ENCODE measurements at places on chromosomes 4 and X.

DNA sequence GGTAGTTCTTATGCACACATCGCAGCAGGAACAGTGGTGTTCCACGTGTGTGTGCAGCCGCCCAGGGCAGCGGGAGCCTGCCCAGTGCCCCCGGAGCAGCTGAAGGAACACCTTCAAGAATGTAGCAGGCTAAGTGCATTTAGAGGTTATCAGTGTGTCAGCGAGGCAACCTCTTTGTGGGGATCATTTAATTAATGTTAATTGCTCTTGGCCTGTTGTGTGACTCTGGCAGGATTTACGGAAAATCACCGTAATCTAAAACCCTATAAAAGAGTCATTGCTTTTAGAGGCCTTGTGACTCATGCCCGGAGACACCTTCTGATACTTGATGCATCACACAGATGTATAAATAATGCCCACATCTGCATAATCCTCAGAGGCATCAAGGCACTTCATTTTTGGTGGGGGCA lies 47.3 kb upstream of the GATB start:
- no peak for DNase-seq

DNA sequence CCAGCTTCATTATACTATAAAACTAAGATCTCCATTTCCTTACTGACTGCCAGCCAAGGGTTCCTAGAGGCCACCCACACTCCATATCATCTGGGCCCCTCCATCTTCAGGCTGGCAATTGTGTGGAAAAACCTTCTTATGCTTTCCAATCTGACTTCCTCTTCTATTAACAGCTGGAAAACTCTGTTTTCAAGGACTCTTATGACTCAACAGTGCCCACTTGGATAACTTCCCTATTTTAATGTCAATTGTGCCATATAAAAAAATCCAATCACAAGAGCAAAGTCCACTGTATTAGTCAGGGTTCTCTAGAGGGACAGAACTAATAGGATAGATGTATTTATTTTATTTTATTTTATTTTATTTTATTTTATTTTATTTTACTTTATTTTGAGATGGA lies 41.0 kb upstream of the CPEB2 start:
- no peak for DNase-seq

DNA sequence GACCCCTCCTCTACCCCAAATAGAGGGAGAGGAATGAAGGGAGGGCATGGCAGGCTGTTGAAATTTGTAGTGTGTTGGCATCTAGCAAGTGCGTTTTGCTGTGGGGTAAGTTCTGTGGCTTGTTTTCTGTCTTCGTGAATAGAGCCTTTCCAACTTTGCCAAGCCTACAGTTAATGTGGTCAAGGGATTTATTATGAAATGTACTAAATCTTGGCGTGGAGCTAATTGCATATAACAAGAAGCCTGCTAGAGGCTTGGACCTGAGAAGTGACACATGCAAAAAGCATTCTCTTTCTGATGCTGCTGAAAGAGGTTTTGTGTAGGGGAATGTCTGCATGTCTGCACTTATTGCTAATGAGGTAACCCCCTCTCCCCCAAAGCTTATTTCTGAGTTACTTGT lies 132.2 kb downstream of the BMPR1B start:
- no peak for DNase-seq

- no peak for DNase-seq
Observed at GRCh38 chrX:110228453-110228852, 89.4 kb downstream of the AMMECR1 start.

- DNase-seq, result no peak
Observed at GRCh38 chr4:149911354-149911753, 95.7 kb upstream of the IQCM start.

GRCh38 chrX:55794405-55794804 lies 76.9 kb downstream of the RRAGB start:
- no peak for DNase-seq

DNA sequence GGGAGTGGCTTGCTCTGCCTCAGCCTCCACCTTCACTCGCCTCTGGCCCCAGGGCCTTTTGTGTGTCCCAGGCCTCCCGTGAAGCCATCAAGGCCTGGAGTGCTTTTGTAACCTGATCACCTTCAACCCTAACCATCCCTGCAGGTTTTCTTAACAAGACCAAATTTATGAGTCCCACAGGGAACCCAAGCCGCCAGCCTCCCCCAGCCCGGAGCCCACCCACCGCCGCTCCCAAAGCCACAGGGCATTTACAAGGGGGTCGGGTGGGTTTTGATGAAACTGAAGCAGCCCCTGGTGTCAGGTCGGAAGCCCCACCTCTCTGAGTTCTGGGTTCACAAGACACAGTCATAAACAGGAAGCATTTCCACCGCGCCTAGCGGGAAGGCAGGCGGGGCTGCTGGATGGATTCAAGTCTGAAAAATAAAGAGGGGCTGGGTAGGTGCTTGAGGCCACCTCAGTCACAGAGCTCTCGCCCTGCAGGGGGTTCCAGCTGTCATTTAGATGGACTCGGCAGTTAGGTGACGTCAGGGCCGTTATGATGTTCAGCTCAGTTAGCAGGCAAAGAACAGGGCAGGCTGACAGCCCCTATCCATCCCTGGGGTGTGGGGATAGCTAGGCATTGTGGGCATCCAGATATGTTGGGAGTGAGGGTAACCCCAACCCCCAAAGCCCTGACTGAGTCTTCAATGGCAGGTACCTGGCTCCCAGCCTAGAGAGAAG lies 128.5 kb downstream of the BCOR start:
- DNase-seq, result no peak

DNA sequence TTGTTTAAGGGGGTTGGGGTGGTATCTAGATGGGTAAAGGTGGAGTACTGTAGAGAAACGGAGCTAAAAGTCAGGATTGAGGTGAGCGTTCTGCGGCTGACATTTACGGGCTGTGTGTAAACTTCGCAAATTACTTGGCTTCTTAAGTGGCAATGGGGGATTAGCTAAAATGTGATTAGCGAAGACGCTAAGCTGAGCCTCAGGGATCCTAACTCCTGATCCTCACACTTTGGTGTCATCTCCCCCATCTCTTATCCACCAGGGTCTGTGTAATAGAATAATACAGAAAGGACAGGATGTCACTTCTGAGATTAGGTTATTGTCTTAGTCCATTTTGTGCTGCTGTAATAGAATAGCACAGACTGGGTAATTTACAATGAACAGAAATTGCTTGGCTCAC lies 10.6 kb upstream of the FAT1 start:
- no peak for DNase-seq

DNA sequence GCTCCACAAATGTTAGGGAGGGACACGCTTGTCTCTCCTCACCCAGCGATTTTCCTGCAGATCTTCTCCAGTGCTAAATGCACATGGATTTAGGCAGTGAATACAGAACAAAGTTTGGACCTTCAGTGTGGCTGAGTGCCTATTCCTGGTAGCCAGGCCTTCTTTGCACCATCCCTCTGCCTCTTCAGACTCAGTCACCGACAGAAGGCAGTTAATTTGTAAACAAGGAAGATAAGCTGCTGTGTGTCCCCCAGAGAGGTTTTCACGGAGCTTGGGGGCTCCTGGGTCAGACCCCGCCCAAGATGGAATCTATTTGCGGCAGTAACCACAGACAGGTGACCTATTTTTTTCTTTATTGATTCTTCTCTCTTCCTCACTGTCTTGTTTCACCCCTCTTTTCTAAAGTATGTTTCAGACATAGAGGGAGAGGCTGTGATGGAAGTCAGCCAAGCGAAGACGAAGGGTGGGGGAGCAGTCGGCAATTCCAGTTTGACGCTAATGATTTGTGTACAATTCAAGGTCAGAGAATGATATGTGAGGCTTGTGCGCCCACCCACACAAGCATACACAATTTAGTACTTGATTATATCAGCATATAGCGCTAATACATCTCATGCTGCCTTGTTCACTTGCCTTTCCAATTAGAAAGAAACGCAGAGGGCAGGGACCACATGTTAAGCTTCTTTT lies 200.8 kb downstream of the MGST2 start:
- no peak for DNase-seq

DNA sequence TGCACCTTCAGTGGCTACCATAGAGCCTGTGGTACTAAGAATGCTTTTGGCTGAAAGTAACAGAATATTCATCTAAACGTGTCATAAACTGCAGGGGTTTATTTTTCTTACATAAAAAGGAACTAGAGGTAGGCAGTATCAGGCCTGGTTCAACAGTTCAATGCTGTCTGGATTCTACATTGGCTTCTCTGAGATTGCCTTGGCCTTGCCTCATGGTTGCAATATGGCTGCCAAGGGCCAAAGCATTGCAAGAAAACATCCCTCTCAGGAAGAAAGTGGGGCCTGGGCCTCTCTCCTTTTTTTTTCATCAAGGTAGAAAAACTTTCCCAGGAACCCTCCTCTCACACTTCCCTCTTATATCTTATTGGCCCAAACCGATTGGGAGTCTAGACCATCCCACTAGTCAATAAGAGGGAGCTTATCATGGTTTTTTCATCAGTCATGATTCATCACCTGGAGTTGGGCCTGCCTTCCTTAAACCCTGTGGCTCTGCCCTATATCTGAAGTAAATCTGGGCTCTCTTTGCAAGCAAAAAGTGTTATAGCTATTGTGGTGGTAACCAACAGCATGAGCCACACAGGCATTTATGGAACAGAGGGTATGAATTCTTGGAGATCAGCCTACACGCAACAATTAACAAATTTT lies 1.8 kb upstream of the DOCK11 start:
- DNase-seq, result no peak

GRCh38 chr4:3070709-3071500 lies 3.4 kb downstream of the HTT-AS start:
- DNase-seq, result no peak

- DNase-seq, result no peak
Observed at GRCh38 chr4:186743261-186743660, 19.6 kb upstream of the FAT1 start.

DNA sequence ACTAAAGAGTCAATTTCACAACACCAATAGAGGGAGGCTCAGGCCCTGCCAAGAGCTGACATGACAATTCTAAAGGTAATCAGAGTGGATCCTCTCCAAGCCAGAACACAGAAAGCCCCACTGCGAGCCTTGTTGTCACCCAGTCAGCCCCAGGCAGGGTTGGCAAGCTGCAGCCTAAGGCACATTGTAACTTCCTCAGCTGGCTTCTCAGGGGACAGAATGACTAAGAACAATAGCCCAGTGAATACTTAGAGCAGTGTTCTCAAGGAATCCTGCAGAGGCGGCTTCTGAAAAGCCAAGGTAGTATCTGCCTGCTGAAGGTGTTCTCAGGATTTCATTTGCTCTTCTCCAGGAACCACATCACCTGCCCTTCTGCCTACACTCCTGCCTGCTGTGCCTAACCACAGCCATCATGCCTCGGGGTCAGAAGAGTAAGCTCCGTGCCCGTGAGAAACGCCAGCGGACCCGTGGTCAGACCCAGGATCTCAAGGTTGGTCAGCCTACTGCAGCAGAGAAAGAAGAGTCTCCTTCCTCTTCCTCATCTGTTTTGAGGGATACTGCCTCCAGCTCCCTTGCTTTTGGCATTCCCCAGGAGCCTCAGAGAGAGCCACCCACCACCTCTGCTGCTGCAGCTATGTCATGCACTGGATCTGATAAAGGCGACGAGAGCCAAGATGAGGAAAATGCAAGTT lies at the start of gene MAGEB4:
TSS of gene MAGEB4 (plus strand) at position 277 of the 692 bp plus-strand sequence. CDS start at position 413, 136 bp downstream.
- no peak for DNase-seq

DNA sequence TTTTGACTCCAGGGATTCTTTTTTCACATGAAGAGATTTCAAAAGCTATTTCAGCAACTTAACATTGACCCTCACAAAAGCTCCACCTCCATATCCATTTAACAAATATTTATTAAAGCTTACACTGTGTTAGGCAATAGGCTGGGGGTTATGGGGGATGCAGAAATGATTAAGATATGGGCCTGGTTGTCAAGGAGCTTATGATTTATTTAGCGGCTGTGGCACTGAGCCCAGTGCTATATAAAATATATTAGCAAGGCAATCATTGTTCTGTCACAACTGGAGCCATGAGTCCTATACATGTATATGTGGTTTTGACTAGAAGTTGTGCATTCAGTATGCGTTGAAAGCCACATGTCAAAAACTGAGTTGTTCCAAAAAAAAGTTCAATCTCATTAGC lies 131.1 kb downstream of the GPC3 start:
- DNase-seq, result no peak

- DNase-seq, result no peak
Observed at GRCh38 chr4:55561889-55562288, 15.2 kb upstream of the CLOCK start.

- DNase-seq, result no peak
Observed at GRCh38 chrX:133045986-133046385, 50.9 kb downstream of the USP26 start.

All from ovary (tissue), 10 donors.